ENCODE measurements at places on chromosomes 13 and 19.

GRCh38 chr13:34654647-34655046 is 287.4 kb upstream of the NBEA start:
- no peak for DNase-seq

- DNase-seq = no peak
Measured at GRCh38 chr13:76245920-76246319, 609.8 kb downstream of the LMO7 start.

DNA sequence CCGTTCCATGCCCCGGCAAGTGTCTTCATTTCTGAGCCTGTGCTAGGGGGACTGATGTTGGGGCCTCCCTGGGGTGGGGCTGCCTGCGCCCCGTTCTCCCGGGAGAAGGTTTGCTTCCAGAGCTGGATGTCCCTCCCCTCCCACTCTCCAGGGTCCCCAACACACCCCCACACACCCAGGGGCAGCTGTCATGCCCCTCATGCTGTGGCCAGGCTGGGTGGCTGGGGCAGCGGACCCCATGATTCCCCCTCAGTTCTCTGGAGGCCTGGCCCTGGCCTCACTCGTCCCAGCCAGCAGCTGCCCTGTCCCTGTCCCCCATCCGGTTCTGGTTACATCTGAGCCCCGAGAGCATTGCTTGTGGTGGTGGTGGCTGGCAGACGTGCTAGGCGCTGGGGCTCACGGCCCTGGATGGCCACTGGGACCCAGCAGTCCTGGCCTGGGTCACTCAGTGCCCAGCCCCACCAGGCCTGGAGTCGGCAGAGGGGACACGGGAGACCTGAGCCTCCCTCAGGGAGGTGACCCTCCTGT is 184.8 kb downstream of the KDM4B start:
- no peak for DNase-seq

GRCh38 chr13:28425793-28426192 is 69.1 kb downstream of the FLT1 start:
- no peak for DNase-seq

DNA sequence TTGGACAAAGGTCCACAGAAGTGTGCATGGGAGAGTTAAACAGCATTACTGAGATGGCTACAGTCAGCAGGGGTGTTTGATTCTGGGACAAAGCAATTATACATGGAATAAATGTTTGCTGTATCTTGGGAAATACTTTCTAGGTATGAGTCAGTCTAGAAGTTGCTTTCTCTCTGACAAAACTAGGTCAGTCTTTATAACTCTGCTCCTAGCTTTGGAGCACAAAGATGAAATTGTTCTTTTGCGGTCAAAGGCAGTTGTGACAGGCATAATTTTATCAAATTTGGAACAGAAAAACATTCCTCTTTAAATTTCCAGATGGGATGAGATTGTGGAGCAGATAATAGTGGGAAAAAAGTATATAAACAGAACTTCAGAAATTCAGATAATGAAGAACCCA is 1045.4 kb upstream of the MIR17HG start:
- DNase-seq = no peak

- DNase-seq = no peak
Measured at GRCh38 chr19:55986487-55986886, at the start of gene NLRP5. Gene NLRP5 (plus strand): TSS chr19:55986775.

GRCh38 chr13:43698009-43698408 is 88.8 kb downstream of the ENOX1 start:
- no peak for DNase-seq

DNA sequence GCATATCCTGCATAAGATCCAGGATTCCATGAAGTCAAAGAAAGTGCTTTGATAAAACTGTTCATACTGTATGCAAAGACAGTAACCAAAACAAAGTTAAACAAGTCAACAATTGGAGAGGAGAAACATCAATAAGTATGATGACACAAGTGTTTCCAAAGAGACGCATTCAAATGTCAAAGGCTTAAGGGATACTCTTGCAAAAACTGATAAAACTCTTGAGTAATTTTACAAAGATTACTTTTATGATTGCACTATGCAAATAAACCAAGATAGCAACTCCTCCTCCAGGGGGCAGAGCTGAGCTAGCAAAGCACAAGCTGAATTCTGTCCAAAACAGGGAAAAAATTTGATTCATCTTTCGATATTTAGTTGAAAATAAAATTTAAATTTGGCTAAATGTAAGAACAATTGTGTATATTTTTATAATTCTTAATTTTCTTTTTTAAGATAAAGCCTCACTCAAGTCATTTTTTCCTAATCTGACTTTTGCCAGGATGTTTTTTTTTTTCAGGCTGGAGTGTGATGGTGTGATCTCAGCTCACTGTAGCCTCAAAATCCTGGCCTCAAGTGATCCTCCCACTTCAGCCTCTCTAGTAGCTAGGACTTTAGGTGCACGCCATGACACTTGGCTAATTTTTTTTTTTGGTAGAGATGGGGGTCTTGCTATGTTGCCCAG is 84.0 kb downstream of the MZT1 start:
- DNase-seq = no peak

DNA sequence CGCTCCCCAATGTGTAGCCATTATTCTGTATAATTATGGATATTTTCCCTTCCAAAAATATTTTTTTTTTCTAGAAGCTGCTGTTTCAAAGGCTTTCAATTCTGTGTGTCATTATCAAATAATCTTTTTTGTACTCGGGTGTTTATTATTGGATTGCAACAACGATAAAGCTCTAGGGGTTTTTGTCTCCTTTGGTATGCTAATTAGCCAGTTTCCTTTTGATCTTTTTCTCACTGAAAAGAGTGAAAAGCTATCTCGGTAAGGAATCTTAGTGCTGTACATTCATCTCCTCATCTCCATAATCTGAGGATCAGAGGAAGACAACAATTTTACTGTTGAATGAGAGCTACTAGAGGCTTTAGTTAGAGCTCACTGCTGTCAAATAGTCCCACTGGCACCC is 136.6 kb downstream of the OLFM4 start:
- DNase-seq = no peak

DNA sequence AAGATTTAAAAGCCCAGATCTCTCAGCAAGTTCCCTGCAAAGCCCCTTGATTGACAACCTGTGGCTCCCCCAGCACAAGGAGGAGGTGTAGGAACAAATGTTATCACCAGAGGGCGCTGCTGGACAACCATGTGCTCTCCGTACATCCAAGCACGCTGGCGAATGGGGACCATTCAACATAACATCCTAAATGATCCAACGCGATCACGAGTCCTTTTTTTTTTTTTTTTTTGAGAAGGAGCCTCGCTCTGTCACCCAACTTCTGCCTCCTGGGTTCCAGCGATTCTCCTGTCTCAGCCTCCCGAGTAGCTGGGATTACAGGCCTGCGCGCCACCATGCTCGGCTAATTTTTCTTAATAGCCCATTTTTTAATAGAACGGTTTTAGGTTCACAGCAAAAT is 52.0 kb downstream of the NWD1 start:
- peak; percentile 33 for DNase-seq

GRCh38 chr19:33430674-33431277 is 57.3 kb downstream of the CEBPG start:
- DNase-seq = peak; percentile 35

GRCh38 chr19:49114630-49115363 is 627 bp downstream of the LIN7B start:
- DNase-seq = no peak

DNA sequence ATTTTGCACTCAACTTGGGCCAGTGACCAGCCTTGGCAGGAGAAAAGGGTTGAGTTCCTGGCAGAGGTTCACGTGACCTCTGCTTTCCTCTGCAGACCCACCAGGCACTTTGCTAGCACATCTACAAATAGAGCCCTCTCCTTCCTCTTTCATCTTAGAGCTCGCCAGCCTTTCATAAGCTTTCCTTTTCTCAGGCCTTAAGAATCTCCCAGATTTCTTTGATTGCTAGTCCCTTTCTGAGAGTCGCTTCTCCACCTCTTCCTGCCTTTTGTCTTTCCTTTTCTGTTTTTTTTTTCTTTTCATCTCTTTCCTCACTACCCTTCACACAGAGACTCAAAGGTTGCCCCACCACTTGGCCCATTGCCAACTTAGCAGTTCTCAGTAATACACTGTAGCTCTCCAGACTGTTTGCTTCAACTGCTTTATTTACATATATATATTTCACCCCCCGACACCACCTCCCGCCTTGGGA is 375.7 kb upstream of the SPRY2 start:
- DNase-seq = no peak

- DNase-seq = no peak
Measured at GRCh38 chr13:22027566-22027965, 356.7 kb downstream of the FGF9 start.

DNA sequence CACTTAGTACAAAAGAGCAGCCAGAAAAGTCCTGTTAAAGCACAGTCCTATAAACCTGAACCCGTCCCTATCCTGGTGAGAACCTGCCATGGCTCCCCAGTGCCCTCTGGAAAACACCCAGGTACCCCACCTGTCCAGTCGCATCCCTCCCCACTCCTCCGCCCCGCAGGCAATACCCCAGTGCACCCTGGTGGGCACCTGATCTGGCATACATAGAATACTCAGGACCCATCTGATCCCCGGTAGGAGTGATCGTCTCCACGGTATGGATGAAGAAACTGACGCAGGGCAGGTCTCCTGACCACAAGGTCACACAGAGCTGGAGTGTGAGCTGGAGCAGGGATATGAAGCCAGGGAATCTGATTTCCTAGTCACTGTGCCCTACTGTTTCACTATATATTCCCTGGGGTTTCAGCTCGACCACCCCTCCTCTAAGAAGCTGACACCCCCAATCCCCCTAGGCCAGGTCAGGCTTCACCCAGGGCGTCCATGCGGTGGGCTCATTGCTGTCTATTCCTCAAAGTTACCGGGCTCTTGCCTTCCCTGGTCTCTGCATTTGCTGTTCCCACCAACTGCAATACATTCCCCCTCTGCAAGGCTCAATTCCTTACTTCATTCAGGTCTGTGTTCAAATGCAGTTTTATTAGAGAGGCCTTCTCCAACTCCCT is 12.6 kb downstream of the FBXO46 start:
- DNase-seq = no peak

DNA sequence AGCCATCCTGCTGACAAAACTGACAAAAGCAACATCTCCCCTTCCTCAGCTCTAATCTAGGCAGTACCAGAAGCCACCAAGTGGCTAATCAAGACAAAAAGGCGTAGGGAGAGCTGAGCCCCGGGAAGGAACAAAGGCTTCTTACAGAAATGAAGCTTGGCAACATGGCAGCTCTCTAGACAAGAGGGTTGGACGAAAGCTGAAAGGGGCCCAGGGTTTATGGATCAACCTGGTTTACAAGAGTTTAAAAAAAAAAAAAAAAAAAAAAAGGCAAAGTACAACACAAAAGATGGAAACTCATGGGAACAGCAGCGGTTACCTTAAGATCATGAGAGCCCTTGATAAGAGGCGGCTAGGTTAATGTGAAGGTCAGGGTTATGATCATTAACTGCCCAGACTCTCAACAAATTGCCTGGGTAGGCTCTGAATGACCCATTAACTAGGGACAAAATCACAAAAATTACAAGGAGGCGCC is 14.0 kb downstream of the ZC3H4 start:
- no peak for DNase-seq

DNA sequence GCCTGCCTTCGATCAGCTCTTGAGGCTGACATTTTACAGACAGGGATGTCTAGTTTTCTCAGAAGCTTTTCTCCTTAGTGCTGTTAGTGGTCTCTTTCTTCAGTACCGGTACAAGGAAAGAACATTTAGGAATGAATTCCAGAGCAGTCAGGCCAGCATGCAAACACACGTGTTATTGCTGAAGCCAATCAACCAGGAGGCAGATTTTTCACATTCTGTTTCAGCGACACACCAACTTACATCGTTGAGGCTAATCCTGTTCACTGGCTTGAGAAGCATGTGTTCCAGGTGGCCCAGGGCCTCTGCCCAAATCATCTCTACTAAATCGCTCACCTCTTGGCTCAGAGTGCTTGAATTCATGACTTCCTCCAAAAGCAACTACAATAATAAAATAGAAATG is 19.2 kb downstream of the PARP4 start:
- DNase-seq = no peak

Data from stimulated activated CD8-positive, alpha-beta memory T cell treated with anti-CD3 and anti-CD28 coated beads, Interleukin-2, amount 100 ng/mL, for 1 hour (primary cell).